ENCODE measurements at places on chromosomes 1 and 21.

DNA sequence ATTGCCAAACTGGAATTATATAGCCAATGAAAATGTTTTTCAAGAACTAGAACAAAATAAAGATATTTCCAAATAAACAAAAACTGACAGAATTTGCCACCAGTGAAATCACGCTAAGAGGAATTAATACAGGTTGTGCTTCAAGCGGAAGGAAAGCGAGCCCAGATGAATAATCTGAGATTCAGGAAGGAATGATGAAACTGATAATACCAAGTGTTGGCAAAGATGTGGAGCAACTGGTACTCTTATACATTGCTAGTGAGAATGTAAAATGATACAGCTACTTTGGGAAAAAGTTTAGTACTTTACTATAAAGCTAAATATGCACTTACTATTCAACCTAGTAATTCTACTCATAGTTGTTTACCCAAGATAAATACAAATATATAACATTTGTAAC, 30.8 kb upstream of the GUCA2B start:
- no peak for DNase-seq

DNA sequence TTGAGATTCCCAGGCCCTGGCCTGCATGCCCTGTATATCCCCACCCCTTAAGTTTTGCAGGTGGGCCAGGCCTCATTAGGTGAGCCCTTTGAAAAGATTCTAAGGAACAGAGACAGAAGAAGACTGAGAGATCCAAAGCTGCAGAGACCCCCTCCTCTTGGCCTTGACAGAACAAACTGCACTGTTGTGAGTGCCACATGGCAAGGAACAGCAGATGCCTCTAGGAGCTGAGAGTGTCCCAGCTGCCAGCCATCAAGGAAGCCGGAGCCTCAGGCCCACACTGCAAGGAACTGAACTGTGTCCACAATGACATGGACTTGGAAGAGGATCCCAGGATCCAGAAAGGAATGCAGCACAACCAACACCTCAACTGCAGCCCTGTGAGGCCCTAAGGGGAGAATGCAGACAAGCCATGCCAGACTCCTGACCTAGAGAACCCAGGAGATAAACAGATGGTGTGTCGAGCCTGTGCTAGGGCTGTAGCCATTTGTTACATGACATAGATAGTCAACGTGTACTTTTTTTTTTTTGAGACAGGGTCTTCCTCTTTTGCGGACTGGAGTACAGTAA, 182.7 kb downstream of the AJAP1 start:
- no peak for DNase-seq

DNA sequence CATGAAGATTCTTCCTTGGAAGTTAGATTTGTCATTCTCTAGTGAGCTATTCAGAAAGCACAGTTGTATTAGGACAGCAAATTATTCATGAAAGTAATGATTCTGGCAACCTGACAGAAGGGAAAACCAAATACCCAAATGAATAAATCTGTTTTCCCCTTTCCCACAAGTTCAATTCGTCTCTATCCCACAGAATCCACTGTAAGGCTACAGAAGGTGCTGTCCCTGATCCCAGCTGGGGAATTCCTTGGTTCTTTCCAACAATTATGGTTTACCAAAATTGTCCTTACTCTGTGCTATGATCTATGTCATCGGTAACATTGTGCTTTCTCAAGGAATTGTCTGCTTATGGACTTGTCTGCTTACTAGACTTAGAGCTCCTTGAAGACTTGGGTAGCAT, 104.2 kb downstream of the FASLG start:
- no peak for DNase-seq

- no peak for DNase-seq
These were observed 94.1 kb upstream of the LYST start for GRCh38 chr1:235960809-235961208.

DNA sequence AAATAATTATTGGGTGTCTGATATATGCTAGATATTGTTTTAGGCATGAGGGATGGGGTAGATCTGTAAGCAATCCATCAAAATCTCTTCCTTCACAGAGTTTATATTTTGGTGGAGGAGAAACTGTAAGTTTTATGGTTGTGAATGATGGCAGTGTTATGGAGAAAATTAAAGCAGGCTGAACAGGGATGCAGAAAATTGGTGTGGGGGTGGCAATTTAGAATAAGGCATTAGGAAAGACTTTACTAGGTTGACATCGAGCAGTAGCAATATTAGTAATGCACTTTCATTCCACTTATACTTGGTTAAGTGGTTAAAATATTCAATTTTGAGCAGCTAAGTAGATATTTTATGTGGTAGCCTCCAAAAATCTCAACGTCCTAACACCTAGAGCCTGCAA, 261.1 kb upstream of the SNX7 start:
- no peak for DNase-seq

DNA sequence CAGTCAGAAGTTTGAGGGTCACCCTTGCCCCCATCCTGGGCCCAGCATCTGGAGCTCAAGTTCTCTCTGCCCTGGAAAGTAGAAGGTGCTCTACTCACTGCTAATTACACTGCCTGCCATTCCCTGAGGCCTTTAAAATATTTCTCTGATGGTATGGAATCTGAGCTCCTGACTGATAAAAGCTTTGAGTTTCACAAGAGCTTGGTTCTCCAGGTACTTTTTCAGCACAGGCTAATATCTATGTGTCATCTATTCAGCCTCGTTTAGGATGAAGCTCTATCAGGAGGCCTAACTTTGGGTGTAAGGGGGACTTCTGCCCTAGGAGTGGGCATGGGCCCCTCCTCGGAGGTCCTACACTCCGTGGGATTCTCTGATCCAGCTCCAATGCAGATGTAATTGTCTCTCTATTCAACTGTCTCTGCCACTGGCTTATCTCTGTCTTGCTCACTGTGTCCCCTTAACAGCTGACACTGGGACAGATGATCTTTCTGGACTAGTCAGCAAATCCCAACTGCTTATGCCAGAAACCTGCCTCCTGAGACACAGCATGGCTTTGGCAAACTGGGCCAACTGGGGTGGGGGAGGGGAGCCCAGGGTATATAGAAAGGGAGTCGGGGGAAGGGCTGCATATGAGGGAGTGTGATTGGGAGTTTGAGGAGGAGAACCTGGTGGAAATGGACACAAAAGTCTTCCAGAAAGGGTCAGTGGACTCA, 104.2 kb upstream of the GADD45A start:
- no peak for DNase-seq

DNA sequence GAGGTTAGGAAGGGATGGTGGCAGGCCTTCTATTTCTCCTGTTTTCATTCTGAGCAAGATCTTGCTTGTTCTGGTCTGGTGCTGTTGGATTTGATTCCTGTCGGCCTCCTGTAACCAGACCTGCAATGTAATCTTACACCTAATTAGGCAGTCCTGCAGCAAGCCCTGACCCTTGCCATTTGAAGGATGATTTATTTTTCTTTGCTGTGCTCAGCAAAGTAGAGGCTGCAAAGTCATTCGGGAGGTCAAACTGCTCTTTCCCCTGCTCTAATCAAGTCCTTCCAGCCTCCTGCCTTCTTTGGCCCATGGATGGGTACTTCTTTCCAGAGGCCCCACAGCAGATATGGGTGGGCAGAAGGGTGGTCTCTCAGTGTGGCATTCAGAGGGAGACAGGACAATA, 417.7 kb upstream of the USP24 start:
- DNase-seq: no peak

DNA sequence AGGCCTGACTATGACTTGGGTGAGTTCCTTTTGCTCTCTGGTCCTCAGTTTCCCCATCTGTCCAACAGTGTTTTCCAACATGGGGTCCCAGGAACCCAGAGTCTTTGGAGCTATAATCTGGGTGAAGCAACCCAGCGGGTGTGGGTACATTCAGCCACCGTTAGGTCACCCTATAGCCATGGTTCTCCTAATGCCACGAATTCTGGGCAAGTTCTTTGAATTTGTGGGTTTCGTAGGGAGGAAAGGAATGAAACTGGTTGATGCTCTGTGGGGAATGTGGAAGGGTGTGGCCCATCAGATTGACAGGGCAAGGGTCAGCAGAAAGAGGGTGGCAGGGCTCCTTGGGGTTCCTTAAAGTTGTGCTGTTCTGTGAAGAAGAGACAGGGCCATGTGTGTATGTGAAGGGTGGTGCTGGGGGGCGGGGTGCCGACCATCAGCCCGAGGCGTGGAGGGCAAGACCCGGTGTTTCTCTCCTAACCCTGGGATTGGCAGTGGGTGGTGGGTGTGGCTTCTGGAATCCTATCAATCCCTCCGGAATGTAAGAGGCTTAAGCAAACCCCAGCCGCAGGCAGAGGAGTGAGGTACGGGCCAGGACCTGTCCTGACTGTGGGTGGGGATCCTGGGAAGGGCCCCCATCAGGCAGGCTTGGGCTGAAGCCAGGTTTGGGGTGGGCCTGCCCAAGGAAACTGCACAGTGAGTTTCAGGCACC, 35.5 kb upstream of the ZNF362 start:
- no peak for DNase-seq

DNA sequence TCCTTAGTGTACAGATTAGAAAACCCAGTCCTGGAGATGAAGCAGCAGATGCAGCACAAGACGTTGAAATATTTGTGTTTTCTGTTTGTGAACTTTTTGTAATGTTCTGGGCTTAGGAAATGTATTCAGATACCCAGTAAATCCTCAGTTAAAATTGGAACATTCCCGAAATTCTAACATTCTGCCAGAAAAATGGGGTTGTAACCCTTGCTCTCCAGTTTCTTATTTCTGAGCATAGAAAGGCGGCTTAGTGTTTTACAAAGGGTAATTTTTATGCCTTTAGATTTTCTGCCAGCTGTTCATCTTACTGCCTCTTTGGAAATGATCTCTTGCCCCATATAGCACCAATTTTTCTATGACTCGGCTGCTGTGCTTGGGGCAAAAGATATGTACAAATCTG, 20.6 kb downstream of the DDI2 start:
- no peak for DNase-seq

GRCh38 chr1:9294910-9295636, 2.4 kb downstream of the SPSB1 start:
- no peak for DNase-seq

DNA sequence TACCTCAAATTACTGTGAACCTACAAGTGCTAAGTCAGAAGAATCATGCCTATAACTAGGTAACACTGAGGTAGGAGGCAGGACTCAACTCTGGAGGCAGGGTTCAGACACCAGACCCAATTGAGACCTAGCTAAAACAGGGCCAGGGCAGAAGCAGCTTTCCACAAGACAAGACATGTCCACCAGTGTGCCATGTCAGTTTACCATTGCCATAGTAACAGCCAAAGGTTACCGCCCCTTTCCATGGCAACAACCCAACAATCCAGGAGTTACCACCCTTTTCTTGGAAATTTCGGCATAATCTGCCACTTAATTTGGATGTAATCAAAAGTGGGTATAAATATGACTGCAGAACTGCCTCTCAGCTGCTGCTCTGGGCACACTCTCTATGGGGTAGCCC, 432.3 kb downstream of the DPYD start:
- DNase-seq: no peak

DNA sequence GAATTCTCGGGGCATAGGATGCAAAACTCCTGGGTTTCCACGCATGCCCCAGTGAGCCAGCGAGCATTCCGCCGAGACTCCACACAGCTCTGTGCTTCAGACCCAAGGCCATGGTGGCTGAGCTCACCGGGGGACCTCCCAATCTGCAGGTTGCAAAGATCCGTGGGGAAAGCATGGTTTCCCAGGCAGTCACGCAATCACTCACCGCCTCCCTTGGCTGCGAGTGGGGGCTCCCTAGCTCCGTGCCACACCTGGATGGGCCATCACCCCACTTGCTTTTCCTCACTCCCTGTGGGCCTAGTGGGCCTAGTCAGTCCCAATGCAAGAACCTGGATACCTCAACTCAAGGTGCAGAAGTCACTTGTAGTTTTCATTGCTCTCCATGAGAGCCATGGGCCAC, 37.0 kb upstream of the SAMD11 start:
- DNase-seq: no peak

- DNase-seq: peak; percentile 78
These were observed at the start of gene VAMP3 for GRCh38 chr1:7770997-7771822. Gene VAMP3 (plus strand): TSS chr1:7771296. CDS start chr1:7771384, 88 bp downstream.

- DNase-seq: no peak
These were observed 1.7 kb downstream of the KCNJ10 start for GRCh38 chr1:160068225-160068624.

- DNase-seq: no peak
These were observed 68.6 kb downstream of the NTMT2 start for GRCh38 chr1:170214117-170215032.

DNA sequence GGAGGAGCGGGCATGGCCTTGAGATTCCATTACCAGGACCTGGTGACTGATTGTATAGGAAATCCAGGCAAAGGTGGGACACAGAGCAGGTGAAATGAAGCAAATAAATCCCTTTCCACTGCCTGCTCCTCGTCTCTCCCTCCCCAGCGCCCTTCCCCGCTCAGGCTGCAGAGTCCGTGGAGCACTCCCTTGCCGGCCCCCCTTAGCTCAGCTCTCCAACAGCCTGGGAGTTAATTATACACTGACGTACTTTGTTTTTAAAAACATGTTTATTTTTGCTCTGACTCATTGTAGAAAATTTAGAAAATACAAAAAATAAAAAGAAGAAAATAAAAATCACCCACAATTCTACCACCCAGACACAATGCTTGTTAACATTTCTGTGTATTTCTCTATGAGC, 61.7 kb downstream of the LGR6 start:
- DNase-seq: no peak

GRCh38 chr1:20697563-20697962, 20.2 kb downstream of the KIF17 start:
- DNase-seq: no peak

DNA sequence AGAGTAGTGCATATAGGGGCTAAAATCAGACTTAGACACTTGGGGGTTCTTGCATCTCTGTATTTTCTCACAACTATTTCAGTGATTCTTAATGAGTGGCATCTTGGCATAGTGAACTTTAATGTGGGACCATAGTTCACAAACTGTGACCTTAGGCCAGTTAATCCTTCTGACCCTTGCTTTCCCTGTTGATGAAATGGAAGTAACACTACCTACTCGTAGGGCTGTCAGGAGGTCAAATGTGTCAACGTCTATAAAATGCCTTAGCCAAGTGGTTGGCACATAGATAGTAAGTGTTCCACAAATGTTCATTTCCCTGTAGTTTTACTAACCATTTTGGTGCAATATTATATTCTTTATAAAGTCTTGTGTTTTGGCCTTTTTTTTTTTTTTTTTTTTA, 49.4 kb downstream of the DYRK1A start:
- DNase-seq: no peak
